ENCODE measurements at places on chromosomes 7 and 10. TPM values are rescaled to one million over a fixed set of nuclear protein-coding genes. Genes with fewer than 3 reads are reported as not detected.

Gene ARHGAP12
- total RNA-seq = 30.1 TPM

Gene PITRM1
- total RNA-seq = 78.5 TPM

Gene CC2D2B
- total RNA-seq = 0.15 TPM

Gene VWA2
- not detected for total RNA-seq

Gene ZNF485
- 10.4 TPM for total RNA-seq

Gene SH3PXD2A
- 16.9 TPM for total RNA-seq

Measured in CD4-positive, alpha-beta memory T cell (primary cell).